ENCODE measurements at places on chromosomes 13 and 19. TPM values are rescaled to one million over a fixed set of nuclear protein-coding genes. Genes with fewer than 3 reads are reported as not detected.
A peak's percentile ranks its signal among the peaks of the same experiment; 100 is the strongest.

Gene PLPPR3
- total RNA-seq: 0.11 TPM

Gene RFPL4A
- 89.1 TPM for total RNA-seq

Gene IGSF23
- not detected for total RNA-seq

Gene CD37
- total RNA-seq: not detected

Gene ZNF98
- 7.2 TPM for total RNA-seq

Gene NLRP7
- total RNA-seq: not detected

Gene TEX101
- not detected for total RNA-seq

Gene SIGLEC5
- 0.74 TPM for total RNA-seq

DNA sequence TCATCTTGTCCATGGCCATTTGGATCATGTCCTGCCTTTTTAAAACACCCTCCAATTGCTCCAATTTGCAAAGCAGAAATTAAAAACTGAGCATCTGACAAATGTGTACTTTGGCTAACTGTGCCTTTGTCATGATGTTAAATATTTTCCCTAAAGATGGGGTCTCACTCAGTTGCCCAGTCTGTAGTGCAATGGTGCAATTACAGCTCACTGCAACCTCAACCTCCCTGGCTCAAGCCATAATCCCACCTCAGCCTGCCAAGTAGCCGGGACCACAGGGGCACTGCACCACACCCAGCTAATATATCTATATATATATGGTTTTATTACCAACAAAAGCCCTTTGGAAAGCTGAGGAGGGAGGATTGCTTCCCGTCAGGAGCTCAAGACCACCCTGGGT, 782.7 kb downstream of the UQCRFS1 start:
- DNase-seq: no peak

- peak; percentile 10 for DNase-seq
These were observed 94.3 kb upstream of the PABPC3 start for GRCh38 chr13:25001476-25002206.

DNA sequence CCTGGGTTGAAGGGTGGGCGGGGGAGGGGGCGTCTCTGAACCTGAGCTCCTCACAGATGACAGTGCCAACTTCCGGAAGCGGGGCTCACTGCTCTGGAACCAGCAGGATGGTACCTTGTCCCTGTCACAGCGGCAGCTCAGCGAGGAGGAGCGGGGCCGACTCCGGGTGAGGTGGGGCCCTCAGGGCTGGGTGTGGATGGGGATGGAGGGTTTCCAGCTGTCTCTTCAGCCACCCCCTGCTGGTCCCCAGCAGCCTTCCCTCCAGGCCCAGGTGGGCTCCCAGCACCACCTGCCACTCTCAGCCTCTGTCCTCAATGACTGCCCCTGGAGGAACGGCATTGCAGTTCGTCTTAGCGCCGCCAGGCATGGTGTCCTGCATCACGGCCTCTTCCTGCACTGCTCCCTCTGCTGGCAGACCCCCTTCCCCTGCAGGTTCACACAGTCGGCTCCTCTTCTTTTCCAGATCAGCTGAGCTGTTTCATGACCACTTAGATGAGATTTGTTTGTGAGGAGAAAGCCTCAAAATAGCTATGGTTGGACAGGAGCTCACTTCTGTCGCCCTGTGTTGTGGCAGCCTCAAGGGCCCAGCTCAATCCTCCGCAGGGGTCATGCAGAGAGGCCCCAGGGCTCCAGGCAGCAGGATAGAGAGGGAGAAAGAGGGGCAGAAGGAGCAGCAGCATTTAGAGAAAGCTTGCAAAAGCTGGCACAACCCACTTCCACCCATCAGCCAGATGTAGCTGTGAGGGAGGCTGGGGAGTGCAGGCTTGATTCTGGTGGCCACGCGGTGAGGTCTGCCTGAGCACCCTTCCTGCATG, 2.5 kb upstream of the GARIN5A start:
- DNase-seq: peak; percentile 65

- DNase-seq: no peak
These were observed 44.3 kb downstream of the ZMYM2 start for GRCh38 chr13:20002787-20003186.

DNA sequence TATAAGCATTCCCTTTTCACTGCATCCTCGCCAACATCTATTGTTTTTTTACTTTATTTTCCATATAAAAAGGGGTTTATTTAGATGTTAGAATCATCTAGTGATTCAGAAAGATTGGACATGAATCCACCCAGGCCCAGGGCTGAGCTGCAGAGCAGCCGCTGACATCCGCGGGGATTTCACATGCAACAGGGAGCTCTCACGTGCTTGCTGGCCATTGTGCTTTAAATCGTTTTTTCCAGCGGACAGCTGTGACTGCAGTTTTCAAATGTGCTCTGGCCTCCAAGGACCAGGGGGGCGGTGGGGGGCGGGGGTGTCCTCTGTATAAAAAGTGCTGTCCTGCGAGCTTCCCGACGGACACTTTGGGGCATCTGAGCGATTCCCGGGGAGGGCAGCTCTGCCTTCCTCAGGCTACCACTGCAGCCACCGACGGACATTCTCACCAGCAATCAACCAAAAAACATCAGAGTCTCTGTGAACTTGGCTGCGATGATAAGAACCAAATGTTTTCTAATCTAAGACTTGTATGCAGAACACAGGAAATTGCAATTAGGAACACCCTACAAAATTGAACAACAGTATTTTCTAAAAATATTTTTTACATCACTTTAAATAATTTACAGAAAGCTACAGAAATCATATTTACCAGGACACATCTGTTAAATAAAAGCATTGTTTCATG, 12.6 kb downstream of the RB1 start:
- no peak for DNase-seq

DNA sequence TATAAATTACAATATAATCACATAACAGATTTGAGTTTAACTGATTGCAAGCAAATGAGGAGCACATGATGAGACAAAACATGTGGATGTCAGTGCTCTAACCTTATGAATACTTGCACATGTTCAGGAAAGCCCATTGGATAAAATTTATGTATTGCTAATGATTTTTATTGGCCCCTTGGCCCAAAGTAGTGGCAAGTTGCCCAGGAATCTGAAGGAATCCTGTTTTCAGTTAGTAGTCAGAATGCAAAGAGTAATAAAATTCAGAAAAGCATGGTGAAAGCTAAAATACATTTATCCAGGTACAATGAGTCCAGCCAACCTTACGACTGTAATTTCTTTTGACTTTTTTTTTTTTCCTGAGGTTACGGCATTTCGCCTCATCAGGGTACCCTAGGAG, 1539.4 kb downstream of the EFNB2 start:
- DNase-seq: no peak

GRCh38 chr19:1087813-1088415, 7.3 kb downstream of the POLR2E start:
- DNase-seq: no peak

DNA sequence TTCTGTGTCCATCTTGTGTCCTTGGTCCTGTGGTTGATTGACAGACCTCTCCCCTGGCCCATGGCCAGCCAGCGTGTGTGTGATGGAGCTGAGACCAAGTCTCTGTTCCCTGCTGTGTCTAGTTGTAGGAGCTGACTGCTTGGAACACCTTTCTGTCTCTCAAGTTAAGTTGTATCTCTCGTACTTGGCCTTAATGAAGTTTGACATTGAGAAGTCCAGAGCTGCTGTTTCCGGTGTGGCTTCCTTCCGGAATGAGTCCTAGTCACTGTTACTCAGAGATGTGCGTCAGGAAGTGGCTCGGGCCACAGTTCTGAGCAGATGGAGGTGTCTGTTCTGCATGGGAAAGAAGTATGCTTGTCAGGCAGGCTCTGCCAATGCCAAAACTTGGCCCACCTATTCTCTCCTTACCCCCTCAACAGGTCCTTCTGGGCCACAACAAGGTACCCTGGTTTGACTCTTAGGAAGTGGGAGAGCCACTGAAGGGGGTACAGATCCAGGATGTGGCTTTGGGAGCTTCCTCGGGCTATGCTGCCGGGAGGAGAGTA, 54.3 kb downstream of the GATAD2A start:
- DNase-seq: peak; percentile 76

DNA sequence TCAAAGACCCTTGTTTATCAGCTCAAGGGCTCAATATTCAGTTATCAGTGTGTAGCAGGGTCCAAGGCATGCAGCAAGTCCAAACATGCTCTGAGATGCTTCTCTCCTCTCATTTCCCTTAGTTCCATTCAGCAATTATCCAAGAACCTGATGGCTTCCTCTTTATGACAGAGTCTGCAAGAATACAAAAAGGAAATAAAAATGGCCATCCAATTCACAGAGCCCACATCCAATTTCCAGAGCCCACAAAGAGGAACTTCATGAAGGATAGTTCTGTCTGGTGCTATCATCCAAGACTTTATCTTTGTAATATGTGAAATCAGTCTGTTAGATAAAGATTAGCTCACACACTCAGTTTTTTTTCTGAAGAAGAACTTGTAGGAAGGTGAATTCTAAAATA, 217.2 kb downstream of the LACC1 start:
- DNase-seq: no peak

DNA sequence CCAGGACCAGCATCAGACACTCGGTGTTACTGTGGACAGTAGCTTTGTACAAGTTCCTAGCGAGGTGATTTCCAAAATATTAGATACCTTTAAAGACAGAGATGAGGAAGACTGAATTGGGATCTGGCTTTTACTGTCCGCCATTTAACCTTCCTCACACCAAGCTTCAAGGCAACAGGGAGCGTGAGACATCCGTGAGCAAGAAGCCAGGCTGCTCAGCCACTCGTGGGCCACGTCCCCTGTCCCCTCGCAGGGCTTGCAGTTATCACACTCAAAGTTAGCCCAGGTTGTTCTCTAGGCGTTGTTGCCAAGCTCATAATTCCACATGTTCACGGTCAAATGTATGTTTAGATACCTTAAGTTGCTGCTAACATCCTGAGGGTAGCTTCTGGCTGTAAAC, 102.9 kb downstream of the COL4A2 start:
- no peak for DNase-seq
